ENCODE measurements at places on chromosomes 11 and 22.

DNA sequence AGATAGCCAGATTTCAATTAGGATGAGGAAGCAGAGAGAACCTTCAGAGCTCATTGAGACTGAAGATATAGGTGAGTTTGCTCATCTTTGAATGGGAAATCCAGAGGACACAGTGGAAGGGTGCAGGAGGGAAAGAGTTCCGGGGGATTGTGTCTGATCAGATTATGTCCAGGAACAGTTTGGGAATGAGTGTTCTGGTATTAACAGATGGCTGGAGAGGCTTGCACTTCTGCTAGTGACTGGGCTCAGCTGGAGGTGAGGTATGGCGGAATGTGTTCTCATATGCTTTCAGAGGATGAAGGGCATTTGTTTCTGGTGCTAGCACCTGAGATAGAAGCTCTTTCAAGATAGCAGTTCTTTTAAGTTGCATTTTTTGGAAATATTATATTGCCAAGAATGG is 27.6 kb downstream of the ALKBH3 start:
- no peak for DNase-seq

DNA sequence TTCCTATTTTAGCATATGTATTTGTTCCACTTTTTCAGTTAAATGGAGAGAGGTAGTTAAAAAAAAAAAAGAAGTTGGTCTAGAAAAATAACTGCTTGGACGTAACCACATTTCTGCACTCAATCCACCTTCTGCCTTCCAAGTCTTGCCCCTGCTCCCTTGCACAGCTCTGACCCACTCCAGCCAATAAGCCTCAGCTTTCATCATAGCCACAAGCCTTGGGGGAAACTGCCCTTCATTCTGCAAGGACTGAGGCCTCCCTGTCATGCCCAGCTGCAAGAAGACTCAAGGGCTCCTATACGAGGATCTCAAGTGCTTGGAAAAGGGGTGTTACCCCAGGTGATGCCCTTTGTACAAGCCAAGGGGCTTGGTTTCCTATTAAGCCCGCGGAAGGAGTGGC is 36.0 kb upstream of the OAF start:
- DNase-seq: no peak

DNA sequence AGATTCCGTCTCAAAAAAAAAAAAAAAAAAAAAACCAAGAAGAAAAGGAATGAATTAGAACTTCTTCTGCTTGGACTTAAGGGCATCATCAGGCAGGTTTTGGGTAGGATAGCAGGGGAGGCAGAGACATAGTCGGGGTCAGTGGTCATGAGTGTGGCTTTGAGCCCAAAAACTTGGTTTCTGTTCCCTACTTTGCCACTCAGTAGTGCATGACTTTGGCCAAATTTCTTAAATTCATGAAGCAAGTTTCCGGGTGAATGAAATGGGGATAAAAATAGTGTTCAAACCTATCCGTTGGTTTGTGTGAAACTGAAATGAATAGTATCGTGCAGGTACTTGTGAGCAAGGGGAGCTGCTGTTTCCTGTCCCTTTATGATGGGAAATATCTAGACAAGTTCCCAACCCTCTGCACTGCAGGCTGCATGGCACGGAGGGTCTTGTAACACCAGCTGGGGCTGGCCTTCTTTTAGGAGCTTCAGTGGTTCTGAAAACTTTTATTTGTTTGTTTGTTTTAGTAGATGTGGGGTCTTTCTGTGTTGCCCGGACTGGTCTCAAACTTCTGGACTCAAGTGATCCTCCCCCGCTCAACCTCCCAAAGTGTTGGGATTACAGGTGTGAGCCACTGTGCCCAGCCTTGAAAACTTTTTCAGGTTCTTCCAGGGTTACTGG is 18.4 kb downstream of the NEAT1 start:
- no peak for DNase-seq

DNA sequence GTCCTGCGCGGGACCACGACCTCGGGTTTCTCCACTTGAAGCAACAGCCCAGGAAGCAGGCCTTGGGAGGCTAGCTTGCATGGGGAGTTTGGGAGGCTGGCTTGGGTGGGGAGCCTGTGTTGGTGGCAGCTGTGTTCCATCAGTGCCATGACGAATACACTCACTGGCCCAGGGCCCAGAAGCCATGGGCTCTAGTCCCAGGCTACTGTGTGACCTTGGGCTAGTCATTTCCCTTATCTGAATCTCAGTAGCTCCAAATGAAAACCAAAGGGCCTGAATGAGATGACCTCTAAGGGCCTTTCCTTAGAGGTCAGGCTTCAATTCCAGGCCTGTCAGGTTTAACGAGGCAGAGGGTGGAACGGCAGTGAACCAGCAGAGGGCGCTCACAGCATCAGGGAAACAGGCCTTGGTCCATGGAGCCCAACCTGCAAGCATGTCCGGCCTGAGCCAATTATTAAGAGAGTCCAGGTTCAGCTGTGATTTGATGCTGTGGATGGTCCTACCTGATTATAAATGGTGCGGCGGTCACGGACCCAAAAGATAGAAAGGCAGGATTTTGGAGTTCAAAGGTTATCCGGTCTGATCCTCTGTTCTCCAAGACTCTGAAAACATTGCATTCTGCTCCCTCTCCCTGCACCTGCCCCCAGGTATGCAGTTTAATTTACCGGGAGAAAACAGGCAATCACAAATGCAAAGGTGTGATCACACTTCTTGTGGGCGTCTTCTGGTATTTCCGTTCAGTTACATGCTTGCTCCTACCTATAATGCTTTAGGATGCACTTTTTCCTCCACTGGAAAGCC is 15.9 kb downstream of the PTPN5 start:
- DNase-seq: peak; percentile 27

DNA sequence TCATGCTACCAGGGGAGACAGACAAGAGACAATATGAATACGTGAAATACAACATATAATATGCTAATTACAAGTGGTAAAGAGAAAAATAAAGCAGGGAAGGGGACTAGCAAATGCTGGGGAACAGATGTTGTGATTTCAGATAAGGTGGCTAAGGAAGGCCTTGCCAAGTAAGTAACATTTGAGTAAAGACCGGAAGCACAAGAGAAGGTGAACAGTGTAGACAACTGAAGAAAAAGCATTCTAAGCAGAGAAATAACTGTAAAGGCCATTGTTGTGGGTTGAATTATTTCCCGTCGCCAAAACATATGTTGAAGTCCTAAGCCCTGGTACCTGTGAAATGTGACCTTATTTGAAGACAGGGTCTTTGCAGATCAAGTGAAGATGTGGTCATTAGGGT is 63.7 kb upstream of the EED start:
- no peak for DNase-seq

DNA sequence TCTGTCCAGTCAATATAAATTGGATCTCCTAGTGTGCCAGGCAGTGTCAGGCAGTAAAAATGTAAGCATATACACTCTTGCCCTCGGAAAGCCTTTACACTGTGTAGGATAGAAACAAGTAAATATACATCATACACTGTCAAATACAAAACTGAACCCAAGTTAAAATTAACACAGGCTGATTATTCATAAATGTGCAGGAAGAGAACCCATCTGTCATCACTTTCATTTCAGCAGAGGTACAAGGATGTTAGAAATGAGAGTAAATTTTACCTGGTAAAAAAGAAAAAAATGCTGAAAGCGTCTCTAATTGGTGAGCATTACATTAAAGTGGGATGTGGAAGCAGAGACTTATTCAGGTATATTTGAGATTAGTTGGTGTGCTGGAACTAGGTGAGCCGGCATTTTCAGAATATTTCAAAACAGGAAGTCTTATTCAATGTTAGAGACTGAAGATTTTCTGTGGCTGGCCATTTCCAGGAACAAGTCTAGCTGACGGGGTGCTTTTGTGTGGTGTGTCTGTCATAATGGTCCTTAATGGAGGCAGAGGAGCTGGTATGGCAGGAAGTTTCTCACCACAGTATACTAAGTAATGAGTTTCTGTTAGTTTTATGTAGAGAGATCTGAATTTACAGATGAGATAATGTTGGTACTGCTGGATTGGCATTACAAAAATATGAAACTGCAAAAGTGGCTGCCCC is 192.6 kb downstream of the CASP12 start:
- no peak for DNase-seq

GRCh38 chr11:19929655-19930054 is 217.0 kb downstream of the NAV2 start:
- DNase-seq: no peak

Measured in NCI-H2029 treated with DMSO at 0.1 percent for 48 hours (cell line).